Heart left ventricle (tissue), 16 donors: ENCODE measurements at places on chromosomes 2 and 18. TPM values are rescaled to one million over a fixed set of nuclear protein-coding genes. Genes with fewer than 3 reads are reported as not detected.

GRCh38 chr18:73901566-73901965, 246.1 kb downstream of the FBXO15 start:
- DNase-seq, result no peak
- H3K36me3 ChIP-seq, result no peaks in the 10 kb centered on the region
- H3K4me3 ChIP-seq, result no peak overlapping the region
- no peaks in the 10 kb centered on the region for H3K4me1 ChIP-seq
- no peaks in the 10 kb centered on the region for H3K27me3 ChIP-seq

DNA sequence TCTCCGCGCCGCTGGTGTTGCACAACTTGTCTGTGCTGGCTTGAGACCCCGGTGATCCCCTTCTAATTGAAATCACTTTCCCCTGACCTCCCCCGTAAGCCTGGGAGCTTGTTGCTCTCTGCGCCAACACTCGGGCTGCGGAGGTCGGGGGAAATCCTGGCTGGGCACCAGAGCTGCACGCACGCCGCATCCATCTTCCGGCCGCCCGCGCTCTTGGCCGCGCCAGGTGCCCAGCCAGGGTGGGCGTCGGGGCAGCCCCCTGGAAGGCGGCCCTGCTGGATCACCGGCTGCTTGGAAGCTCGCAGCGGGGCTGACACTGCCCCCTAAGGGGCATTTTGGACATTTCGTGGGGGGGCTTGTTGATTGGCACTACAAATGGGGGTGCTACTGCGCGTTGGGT, 280.3 kb upstream of the SKOR2 start:
- H3K27me3 ChIP-seq, result peaks cover 27% of the 10 kb centered on the region
- DNase-seq, result no peak
- H3K4me1 ChIP-seq, result no peaks in the 10 kb centered on the region
- no peak overlapping the region for H3K4me3 ChIP-seq

GRCh38 chr2:232876161-232876977, 6.3 kb downstream of the SNORC start:
- no peaks in the 10 kb centered on the region for H3K36me3 ChIP-seq
- peaks cover 17% of the 10 kb centered on the region for H3K27me3 ChIP-seq
- H3K27ac ChIP-seq, result no peak overlapping the region
- peak overlapping the region; percentile 60 for H3K4me3 ChIP-seq
- peaks cover 17% of the 10 kb centered on the region for H3K4me1 ChIP-seq
- DNase-seq, result no peak

DNA sequence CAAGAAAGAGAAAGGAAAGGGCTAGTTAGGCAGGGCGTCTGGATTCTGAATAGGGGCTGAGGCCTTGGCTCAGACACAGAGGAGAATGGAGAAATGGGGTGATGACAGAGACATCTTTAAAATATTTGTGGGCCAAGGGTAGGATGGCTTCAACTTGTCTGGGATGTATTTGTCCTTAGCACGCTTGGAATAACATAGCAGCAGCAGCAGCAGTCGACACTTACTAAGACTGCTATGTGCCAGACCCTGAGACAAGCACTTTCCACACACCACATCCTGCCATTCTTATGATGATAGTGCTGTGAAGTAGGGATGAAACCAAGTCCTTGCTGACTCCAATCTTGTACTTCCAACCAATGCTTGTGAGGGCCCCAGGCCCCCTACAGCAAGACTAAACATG, 2.6 kb downstream of the IL1RL1 start:
- no peak overlapping the region for H3K4me3 ChIP-seq
- H3K36me3 ChIP-seq, result no peaks in the 10 kb centered on the region
- no peak for DNase-seq
- peaks cover 4% of the 10 kb centered on the region for H3K27me3 ChIP-seq
- H3K27ac ChIP-seq, result no peak overlapping the region

DNA sequence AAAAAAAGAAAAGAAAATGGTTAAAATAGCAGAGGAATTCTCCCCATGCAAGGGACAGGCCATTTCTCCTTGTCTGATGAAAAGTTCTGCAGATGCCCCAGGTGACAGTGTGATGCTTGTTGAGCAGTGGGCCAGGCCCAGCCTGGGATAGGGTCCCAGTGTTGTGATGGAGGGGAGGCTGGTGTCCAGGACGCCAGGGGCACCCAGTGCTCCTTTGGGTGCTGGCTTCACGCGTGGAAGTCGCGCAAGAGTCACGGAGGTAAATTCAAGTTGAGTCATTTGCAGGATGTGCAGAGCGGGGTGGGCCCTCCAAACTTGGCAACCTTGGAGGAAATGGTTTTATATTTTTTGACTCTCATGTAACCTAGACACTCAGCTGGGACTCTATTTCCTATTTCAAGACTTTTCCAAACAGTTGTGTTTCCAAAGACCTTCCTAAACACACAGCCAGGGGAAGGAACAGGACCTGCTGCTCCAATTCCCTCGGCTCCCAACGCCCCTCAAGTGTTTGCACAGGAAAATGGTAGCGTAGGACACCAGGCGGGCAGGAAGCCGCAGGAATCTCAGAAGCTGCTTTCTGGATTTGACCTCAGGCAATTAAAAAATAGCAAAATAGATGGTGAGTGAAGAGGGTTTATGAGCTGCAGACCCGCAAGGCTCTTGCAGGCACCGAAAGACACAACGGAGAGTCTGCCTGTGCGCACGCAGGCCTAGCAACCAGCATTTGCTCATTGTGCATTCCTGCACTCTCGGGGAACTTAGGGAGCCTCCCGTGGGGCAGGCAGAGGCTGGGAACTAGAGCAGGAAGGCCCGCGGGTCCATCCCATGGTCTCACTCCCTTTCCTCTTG, 107.1 kb upstream of the ODC1 start:
- H3K36me3 ChIP-seq, result no peaks in the 10 kb centered on the region
- H3K4me3 ChIP-seq, result no peak overlapping the region
- H3K27me3 ChIP-seq, result no peaks in the 10 kb centered on the region

GRCh38 chr2:101790857-101791256, 93.3 kb downstream of the MAP4K4 start:
- H3K4me1 ChIP-seq, result peaks cover 74% of the 10 kb centered on the region
- peaks cover 4% of the 10 kb centered on the region for H3K36me3 ChIP-seq
- no peak overlapping the region for H3K4me3 ChIP-seq
- DNase-seq, result no peak

DNA sequence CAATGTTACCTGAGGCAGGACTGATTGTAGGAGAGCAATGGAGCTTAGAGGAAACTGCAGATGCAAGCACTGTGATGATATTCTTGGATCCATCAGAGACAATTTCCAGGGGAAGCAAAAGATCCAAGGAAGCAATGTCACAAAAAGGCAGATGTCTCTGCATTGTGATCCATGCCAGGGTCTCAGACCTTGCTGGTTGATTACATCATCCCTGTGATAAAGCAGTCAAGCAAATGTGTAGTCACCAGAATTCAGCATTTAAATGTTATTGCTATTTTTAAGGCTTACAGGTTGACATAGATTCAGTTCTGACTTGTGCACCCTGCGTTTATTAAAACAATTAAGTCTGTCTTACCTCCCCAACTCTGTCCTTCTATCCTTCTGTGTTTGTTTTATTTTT, 56.8 kb upstream of the CCDC85A start:
- H3K27me3 ChIP-seq, result no peaks in the 10 kb centered on the region
- no peaks in the 10 kb centered on the region for H3K4me1 ChIP-seq
- no peak overlapping the region for H3K4me3 ChIP-seq
- DNase-seq, result no peak
- H3K27ac ChIP-seq, result no peak overlapping the region
- no peaks in the 10 kb centered on the region for H3K36me3 ChIP-seq

DNA sequence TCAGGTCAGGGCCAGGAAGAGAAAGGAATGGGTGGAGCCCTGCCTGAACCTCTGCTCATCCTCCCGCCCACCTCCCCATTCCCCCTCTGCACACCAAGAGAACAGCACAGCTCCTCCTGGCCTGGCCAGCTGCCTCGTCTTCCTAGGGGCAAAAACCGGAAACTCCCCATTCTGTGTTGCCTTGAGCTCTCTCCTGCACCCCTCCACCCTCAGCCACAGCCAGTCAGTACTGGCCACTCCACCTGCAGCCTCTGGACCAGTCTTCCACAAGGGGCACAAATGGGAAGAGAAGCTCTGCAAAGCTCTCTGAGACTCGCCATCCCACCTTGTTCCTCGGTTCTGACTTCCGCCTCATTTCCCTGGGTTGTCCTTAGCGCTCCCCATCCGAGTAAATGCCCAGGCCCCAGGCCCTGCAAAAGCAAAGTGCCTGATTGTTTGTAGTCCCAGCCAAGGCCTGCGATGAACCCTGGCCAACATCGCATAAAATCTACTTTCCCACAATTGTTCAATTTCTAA, 39.3 kb upstream of the SLC35G4 start:
- no peaks in the 10 kb centered on the region for H3K36me3 ChIP-seq
- H3K27ac ChIP-seq, result no peak overlapping the region
- no peaks in the 10 kb centered on the region for H3K4me1 ChIP-seq
- no peaks in the 10 kb centered on the region for H3K27me3 ChIP-seq
- no peak overlapping the region for H3K4me3 ChIP-seq
- DNase-seq, result no peak

DNA sequence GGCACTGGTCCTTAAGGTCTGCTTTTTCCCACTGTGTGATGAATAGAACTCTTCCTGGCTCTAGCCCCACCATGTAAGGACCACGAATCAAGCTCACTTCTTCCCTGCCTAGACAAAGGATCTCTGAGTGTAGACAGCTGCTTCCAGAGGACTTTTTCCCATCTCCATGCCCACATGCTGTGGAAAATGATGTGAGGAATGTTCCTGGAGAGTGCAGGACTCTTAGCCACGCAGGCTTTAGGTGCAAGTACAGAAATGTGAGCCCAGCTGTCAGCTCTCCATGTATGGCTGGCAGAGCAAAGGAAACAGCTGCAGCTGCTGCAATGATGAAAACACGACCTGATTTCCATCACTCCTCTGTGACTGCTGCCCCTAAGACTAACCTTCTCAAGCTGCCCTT, 35.5 kb downstream of the NXPH2 start:
- H3K4me3 ChIP-seq, result no peak overlapping the region
- H3K27ac ChIP-seq, result no peak overlapping the region
- no peaks in the 10 kb centered on the region for H3K4me1 ChIP-seq
- DNase-seq, result no peak

DNA sequence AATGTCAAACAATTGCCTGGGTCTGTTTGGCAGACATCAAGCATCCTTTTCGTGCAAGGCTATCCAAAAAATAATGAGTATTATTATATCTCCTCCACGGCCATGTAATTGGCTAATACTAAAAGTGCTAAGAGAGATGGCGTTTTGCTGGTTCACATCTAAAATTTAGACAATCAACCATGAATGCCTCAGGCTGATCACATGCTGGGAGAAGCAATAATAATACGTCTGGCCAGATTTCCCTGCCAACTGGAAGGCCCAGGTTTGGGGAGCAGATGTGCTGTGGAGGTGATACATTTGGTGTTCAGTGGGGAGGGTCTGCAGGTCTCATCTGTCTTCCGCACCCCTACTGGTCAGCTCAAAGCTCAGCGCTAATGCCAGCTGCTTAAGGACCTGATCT, 60.3 kb upstream of the CREB1 start:
- H3K27me3 ChIP-seq, result no peaks in the 10 kb centered on the region
- H3K4me1 ChIP-seq, result peaks cover 7% of the 10 kb centered on the region
- DNase-seq, result no peak
- H3K36me3 ChIP-seq, result no peaks in the 10 kb centered on the region
- no peak overlapping the region for H3K4me3 ChIP-seq
- no peak overlapping the region for H3K27ac ChIP-seq

DNA sequence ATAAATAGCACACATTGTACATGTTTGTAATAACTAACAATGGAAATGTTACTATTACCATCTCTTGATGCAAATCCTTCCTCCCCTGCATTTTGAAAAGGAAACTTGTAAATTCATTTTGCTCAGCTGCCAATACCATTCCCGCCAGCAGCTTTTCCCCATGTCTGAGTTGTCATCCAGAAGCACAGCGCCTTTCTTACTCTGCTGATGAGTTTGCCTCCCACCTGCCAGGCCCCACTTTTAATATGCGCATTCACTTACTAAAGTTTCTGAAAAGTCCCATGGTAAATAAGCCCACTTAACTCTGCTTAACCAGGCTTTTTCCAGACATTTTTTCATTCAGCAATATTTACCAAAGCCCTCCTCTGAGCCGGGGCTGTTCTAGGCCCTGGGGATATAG, 3.9 kb downstream of the CHST10 start:
- DNase-seq, result no peak
- peaks cover 22% of the 10 kb centered on the region for H3K4me1 ChIP-seq
- no peaks in the 10 kb centered on the region for H3K27me3 ChIP-seq
- no peaks in the 10 kb centered on the region for H3K36me3 ChIP-seq

DNA sequence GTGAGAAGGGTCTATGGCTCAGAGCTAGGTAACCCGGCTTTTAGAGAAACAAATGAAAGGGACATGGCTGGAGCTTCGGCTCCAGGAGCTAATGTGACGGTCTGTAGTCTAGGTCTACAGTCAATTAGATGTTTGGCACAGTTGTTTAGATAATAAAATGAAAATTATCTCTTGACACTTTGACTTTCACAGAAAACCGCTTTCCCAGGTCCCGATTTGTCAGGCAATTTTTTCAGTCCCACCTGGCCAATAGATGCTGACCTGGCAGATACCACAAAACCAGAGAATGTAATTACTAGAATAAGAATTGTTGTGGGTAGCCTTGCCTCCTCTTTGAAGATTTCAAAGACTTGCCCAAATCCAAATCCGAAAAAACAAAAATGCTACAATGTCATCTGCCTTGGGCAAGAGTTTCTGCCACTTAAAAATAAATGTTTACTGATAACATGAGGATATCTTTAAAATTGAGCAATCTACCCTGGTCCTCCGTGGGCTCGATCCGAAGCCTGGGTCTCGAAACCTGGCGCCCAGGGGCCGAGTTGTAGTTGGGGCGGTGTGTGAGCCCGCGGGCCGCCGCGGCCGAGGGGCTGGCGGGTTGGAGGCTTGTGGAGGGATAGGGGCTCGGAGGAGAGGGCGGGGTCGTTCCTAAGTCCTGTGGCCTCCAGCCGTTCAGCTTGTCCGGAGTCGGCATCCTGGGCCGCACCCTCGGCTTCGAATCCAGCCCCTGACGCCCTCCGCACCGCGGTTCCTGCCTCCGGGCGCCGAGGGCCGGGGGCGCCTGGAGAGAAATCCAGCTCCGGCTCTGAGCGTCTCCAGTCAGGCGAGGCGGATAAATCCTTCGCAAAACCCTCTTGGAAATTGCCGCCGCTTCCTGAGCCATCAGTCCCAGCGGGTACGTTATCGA, 2.3 kb downstream of the EMX1 start:
- no peak overlapping the region for H3K27ac ChIP-seq
- H3K4me3 ChIP-seq, result peak overlapping the region; percentile 21
- H3K27me3 ChIP-seq, result peaks cover 100% of the 10 kb centered on the region
- peaks cover 56% of the 10 kb centered on the region for H3K4me1 ChIP-seq
- no peaks in the 10 kb centered on the region for H3K36me3 ChIP-seq
- DNase-seq, result no peak

DNA sequence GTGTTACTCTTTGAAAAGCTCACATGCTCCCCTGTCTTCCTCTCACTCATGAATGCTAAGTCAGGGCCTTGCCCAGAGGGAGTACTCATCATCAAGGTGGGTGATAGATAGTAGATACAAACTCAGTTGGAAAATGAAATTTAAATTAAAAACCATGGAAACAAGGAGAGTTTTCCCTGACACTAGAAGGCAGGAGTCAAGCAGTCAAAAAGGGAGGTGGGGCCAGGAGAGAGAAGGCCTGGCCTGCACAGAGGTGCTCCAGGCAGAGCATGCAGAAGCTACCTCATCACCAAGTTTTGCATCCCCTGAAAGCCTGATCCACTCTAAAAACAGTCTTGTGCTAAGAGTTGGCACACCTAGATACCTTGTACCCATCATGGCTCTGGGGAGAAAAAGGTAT, 143.7 kb downstream of the MYO5B start:
- H3K4me3 ChIP-seq, result no peak overlapping the region
- no peak for DNase-seq
- H3K27ac ChIP-seq, result no peak overlapping the region
- no peaks in the 10 kb centered on the region for H3K27me3 ChIP-seq

NEURL3 gene
- total RNA-seq, result not detected

CCDC178 gene
- total RNA-seq, result 0.69 TPM

UGT1A4 gene
- not detected for total RNA-seq

SERPINB13 gene
- not detected for total RNA-seq

FAM136A gene
- total RNA-seq, result 25.9 TPM

CAPG gene
- total RNA-seq, result 4.5 TPM
